ENCODE measurements at places on chromosomes 16 and 17. TPM values are rescaled to one million over a fixed set of nuclear protein-coding genes. Genes with fewer than 3 reads are reported as not detected.

GPR139 gene
- total RNA-seq, result not detected

TCAP gene
- 2.5 TPM for total RNA-seq

RTN4RL1 gene
- 0.18 TPM for total RNA-seq

METTL2A gene
- 39.3 TPM for total RNA-seq

IL34 gene
- total RNA-seq, result 4.4 TPM

SEPTIN12 gene
- not detected for total RNA-seq

ZNF629 gene
- total RNA-seq, result 20.0 TPM

CDH5 gene
- total RNA-seq, result not detected

MEIOB gene
- total RNA-seq, result 1.3 TPM

DNA sequence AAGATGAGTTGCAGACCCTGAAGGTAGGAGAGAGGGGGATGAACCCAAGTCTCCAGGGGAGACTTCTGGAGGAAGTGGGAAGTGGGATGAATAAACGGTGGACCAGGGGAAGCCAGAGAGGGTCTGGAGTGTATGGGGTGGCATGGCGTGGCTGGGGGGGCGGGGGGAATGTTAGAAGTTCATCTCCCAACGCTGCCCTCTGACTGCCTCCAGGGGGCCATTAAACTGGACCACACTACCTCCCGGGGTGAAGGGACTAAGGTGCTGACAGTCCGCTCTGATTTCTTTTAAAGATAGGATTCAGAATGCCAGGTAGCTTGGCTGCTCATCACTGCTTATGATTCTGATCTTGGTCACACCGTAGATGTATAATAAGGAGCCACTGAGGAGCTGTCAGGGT is 21.2 kb downstream of the ST3GAL2 start:
- no peak overlapping the region for H3K4me3 ChIP-seq
- no peak for DNase-seq
- H3K36me3 ChIP-seq, result peaks cover 9% of the 10 kb centered on the region
- no peaks in the 10 kb centered on the region for H3K27me3 ChIP-seq
- H3K4me1 ChIP-seq, result peaks cover 21% of the 10 kb centered on the region
- H3K27ac ChIP-seq, result no peak overlapping the region

- H3K27ac ChIP-seq, result no peak overlapping the region
- peaks cover 16% of the 10 kb centered on the region for H3K4me1 ChIP-seq
- H3K36me3 ChIP-seq, result peaks cover 4% of the 10 kb centered on the region
- no peak for DNase-seq
- no peak overlapping the region for H3K4me3 ChIP-seq
- peaks cover 11% of the 10 kb centered on the region for H3K27me3 ChIP-seq
Measured at GRCh38 chr17:44549686-44550085, 7.6 kb upstream of the FZD2 start.

GRCh38 chr17:72185564-72185963 is 64.7 kb downstream of the SOX9 start:
- no peaks in the 10 kb centered on the region for H3K36me3 ChIP-seq
- peaks cover 4% of the 10 kb centered on the region for H3K4me1 ChIP-seq
- no peak overlapping the region for H3K27ac ChIP-seq
- no peak overlapping the region for H3K4me3 ChIP-seq
- H3K27me3 ChIP-seq, result no peaks in the 10 kb centered on the region

DNA sequence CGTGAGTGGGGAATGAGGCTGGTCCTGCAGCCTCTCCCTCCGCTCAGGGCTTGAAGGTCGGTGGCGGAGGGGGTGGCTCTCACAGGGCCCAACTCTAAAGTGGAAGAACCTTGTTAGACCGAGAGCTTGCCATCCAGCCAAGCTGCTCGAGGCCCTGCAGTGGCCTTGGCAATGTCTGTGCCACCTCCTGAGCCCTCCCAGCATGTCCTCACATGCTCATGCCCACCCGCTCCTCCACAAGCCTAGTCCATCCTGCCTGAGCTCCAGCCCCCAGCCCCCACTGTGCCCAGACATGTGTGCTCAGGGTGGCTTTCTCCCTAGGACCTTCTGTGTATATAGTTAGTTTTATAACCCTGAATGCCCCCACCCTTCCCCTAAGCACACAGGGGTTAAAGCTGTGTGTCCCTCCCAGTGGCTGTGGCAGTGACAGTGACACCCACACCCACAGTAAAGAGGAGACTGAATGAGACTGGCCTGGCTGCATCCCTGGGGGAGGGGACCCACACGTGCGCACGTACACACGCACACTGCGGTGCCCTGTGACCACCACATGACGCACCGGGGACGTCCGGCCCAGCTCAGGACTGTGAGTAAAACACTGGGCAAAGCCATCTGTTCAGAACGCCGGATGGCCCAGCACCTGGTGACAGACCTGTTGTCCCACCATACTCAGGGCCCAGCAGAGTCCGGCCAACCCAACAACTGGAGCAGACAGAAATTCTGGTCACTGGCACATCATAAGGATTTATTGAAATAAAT is 15.6 kb downstream of the PDK2 start:
- H3K36me3 ChIP-seq, result peaks cover 7% of the 10 kb centered on the region
- H3K4me1 ChIP-seq, result peaks cover 4% of the 10 kb centered on the region
- no peaks in the 10 kb centered on the region for H3K27me3 ChIP-seq
- no peak for DNase-seq
- H3K27ac ChIP-seq, result no peak overlapping the region
- no peak overlapping the region for H3K4me3 ChIP-seq

- peaks cover 3% of the 10 kb centered on the region for H3K27me3 ChIP-seq
- no peak overlapping the region for H3K27ac ChIP-seq
Measured at GRCh38 chr17:73820686-73821448, 176.6 kb upstream of the SDK2 start.

DNA sequence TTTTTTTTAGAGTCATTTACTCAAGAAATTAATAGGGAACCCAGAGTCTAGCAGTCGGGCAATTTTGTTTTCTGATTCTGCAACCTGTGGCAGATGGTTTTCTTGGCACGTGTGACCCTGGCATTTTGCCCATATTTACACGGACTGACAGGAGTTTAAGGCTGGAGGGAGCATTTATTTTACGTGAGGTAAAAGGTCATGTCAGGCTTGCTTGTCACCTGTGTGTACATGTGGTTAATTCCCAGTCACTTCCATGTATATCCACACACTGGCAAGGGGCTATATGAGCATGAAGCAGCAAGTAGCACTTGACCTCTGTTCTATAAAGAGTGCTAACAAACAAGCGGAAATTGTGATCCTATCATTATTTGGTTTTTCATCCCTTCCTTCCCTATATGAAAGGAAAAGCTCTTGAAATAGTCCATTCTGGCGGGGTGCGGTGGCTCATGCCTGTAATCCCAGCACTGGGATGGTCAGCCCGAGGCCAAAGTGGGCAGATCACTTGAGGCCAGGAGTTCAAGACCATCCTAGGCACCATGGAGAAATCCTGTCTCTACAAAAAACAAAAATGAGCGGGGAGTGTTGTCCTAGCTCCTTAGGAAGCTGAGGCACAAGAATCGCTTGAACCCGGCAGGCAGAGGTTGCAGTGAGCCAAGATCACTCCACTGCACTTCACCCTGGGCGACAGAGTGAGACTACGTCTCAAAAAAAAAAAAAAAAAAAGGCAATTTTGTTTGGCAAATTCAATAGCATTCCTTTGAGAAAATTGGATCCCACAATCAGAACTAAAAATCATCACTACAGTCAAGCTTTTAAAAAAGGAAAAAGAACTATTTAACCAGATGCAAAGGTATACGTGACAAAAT is 2.1 kb downstream of the SPAG9 start:
- H3K36me3 ChIP-seq, result no peaks in the 10 kb centered on the region
- H3K27ac ChIP-seq, result no peak overlapping the region
- H3K4me1 ChIP-seq, result no peaks in the 10 kb centered on the region
- H3K27me3 ChIP-seq, result no peaks in the 10 kb centered on the region
- peak overlapping the region; percentile 72 for H3K4me3 ChIP-seq
- DNase-seq, result no peak

DNA sequence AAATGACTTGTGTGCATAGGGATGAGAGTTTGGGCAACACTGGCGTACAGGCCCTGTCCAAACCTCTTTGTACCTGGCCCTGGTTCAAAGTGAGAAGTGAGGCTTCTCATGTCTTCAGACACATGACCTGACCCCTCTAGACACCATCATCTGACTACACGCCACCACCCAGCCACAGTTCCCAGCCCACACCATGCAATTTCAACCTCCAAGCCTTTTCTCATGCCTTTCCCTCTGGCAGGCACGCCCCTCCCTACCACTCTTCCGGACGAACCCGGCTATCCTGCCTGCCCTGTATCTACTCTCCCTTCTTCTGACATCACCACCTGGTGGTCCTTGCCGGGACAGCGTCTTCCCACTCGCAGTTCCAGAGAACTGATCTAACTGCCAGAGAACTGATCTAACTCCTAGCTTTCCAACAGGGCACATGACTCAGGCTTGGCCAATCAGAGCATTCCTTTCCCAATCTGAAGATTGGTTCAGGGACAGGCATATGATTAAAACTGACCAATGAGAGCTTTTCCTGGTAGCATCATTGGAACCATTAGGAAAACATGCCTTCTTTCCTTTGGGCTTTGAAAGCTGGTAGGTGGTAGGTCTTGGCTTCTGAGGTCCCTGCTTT is 27.1 kb upstream of the IL21R start:
- no peak overlapping the region for H3K27ac ChIP-seq
- DNase-seq, result peak; percentile 97
- H3K36me3 ChIP-seq, result no peaks in the 10 kb centered on the region
- H3K4me1 ChIP-seq, result no peaks in the 10 kb centered on the region

DNA sequence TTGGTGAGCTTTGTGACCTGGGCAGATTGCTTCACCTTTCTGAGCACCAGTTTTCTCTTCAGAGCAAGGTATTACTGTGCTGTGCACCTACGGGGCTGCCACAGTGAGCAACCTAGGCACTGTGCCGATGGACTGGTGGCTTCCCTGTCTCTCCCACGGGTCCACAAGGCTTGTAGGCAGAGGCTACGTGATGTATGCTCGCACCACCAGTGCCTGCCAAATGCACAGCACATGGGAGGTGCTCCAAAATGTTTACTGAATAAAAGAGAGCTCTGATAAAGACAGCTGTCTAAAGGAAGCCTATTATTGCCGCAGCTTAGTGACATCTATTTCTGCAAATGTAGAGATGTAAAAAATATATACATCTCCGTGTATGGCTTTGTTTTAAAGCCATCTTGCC is 139.2 kb downstream of the CDK5R1 start:
- no peaks in the 10 kb centered on the region for H3K36me3 ChIP-seq
- no peak overlapping the region for H3K27ac ChIP-seq
- peaks cover 6% of the 10 kb centered on the region for H3K4me1 ChIP-seq
- no peak for DNase-seq

- no peak overlapping the region for H3K4me3 ChIP-seq
- H3K27me3 ChIP-seq, result no peaks in the 10 kb centered on the region
- DNase-seq, result peak; percentile 79
- H3K4me1 ChIP-seq, result peaks cover 18% of the 10 kb centered on the region
- peaks cover 12% of the 10 kb centered on the region for H3K36me3 ChIP-seq
Measured at GRCh38 chr16:79169239-79169638, 431.3 kb downstream of the MAF start.

DNA sequence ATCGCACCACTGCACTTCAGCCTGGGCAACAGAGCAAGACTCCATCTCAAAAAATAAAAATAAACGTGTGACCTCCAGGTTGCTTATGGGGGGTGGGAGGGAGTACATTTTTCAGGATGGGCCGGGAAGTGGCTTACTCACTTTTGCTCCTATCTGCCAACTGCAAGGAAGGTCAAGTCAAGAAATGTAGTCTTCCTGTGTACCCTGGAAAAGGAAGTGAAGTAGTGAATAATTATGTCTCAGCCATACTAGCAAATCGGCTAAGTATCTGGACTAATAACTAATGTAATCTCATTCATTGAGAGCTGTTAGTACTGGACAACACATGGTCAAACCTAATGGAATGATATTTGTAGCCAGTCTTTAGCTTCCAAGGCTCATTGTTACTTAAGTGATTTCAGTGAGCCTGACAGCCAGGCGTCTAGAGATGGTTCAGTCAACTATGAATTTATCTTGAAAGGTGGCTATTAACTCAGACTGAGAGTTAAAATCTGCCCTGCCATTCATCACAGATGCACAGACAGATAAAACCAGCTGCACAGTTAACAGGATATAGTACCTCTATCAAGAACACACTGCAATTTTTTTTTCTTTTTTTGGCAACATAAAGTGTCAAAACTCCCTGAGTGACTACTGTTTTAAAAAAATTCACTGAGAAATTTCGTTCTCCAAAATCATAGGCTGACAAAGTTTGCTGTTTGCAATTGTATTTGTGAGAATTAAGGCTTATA is 3.7 kb upstream of the TACO1 start:
- DNase-seq, result no peak
- H3K27ac ChIP-seq, result no peak overlapping the region
- H3K27me3 ChIP-seq, result no peaks in the 10 kb centered on the region
- H3K4me3 ChIP-seq, result no peak overlapping the region
- H3K36me3 ChIP-seq, result peaks cover 4% of the 10 kb centered on the region

GRCh38 chr17:75511270-75511609 is 4.1 kb downstream of the CASKIN2 start:
- H3K27ac ChIP-seq, result no peak overlapping the region
- H3K27me3 ChIP-seq, result no peaks in the 10 kb centered on the region
- H3K4me1 ChIP-seq, result no peaks in the 10 kb centered on the region
- no peak for DNase-seq

DNA sequence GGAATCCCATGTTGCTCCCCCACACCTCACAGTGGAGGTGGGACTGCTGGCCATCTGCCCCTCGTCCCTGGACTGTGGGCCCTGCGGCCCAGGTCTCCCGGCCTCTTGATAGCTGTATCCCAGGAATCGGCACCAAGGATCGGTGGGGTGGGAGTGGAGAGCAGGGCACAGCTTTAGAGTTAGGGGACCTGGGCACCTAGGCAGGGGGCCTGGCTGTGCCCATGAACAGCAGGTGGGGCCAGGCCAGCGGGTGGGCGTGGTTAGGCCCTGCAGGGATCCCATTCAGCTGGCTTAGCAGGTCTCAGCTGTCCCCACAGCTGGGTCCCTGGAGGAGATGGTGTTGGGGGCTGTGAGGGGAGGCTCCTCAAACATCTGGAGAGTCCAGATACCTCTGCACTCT is 49.2 kb downstream of the SREBF1 start:
- H3K27me3 ChIP-seq, result no peaks in the 10 kb centered on the region

GRCh38 chr17:30557916-30558685 is 80.9 kb downstream of the GOSR1 start:
- no peak overlapping the region for H3K4me3 ChIP-seq
- H3K36me3 ChIP-seq, result no peaks in the 10 kb centered on the region
